ENCODE measurements at places on chromosomes 4 and X.
A peak's percentile ranks its signal among the peaks of the same experiment; 100 is the strongest.

DNA sequence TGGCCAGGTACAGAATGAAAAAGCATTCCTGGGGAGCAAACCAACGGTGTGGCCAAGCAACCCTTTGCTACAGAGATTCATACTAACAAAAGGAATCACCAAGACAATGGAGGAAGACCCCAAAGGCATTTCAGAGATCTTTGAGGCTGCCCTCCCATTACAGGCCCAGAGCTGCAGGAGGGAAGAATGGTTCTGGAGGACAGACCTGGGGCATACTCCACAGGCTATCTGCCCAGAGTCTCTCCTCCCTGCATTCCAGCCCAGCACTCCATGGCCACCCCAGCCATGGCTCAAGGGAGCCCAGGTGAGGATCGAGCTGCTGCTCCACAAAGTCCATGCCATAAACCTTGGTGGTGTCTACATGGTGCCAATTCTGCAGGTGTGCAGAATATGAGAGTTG lies 81.9 kb downstream of the ATP11C start:
- no peak for DNase-seq

- peak; percentile 10 for DNase-seq
Observed at GRCh38 chr4:97984545-97985131, 158.6 kb downstream of the STPG2 start.

DNA sequence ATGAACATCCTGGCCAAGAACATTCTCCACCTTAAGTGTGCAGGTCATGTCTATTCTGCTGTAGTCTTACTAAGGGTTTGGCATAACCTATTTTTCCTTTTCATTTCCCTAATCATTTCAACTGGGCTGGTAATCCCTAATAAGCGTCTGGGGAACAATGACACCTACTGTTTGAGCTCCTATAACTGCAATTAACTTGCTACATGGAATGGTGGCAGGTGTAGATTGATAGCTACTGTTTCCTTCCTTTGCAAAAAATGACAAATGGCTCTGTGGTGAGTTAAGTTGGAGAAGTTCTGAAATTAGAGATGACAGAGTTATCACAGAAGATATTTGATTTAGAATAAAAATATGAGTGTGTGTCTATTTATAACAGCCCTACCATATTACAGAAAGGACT lies 104.5 kb upstream of the NAP1L5 start:
- no peak for DNase-seq

GRCh38 chrX:68183612-68184214 lies 249.6 kb downstream of the OPHN1 start:
- peak; percentile 54 for DNase-seq

GRCh38 chr4:139950568-139950967 lies 203.4 kb downstream of the MAML3 start:
- DNase-seq, result peak; percentile 28

GRCh38 chrX:47649781-47650163 lies 591 bp downstream of the ELK1 start:
- no peak for DNase-seq

GRCh38 chrX:48933757-48934156 lies 14.9 kb upstream of the PIM2 start:
- DNase-seq, result no peak

- peak; percentile 59 for DNase-seq
Observed at GRCh38 chr4:139606579-139607501, 50.8 kb upstream of the SETD7 start.

GRCh38 chr4:156158747-156159146 lies 205.1 kb upstream of the CTSO start:
- no peak for DNase-seq

DNA sequence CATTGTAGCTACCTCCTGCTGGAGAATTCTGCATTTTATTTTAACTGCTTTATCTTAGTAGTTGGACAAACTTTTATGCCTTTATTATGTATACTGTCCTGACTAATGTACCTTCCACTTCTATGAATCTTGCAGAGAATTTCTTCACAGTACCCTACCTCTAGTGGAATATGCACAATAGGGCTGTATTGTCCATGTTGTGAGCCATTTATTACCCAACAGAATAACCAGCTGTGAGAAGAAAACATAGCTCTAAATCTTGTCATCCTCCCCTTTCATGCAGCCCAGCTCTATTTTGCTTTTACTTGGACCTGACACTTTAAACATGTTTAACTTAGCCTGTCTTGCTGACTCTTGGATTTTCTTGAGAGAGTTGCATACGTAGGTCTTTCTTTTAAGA lies 56.2 kb downstream of the MCUB start:
- DNase-seq, result no peak

GRCh38 chr4:7026107-7026506 lies 17.1 kb upstream of the TADA2B start:
- DNase-seq, result no peak

DNA sequence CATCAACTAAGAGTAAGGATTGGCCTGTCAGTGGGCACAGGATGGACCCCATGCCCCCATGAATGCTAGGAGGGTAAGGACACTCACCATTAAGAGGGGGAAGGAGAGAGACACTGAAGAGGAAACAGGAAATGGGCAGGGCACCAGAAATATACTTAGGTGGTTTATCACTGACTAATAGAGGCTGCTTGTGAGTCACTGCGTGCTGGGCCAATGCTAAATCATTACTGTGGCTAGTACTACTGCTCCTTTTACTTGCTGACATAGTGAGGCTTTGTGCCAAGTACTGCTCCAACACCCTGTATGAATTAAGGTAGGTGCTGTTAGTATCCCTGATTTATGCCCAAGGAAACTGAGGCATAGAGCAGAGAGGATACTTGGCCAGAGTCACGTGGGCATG lies 130.4 kb upstream of the FRMPD4 start:
- peak; percentile 67 for DNase-seq

- no peak for DNase-seq
Observed at GRCh38 chrX:24339911-24340310, 20.5 kb upstream of the SUPT20HL1 start.

- no peak for DNase-seq
Observed at GRCh38 chr4:102842367-102842766, 15.0 kb upstream of the UBE2D3 start.

- DNase-seq, result no peak
Observed at GRCh38 chrX:97605271-97605670, 721.6 kb downstream of the RPA4 start.

DNA sequence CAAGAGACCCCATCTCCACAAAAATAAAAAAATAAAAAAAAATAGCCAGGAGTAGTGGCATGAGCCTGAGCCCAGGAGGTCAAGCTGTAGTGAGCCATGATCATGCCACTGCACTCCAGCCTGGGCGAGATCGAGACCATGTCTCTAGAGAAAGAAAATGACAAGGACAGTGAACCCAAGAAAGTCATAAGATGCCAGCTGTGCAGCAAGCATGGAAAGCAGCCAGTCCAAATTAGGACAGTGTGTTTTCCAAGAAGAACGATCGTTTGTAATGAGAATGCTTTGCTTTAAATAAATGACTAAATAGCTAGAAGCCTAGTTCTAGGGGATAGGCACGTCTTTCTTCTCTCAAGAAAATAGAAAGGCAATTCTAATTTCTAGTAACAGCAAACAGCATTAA lies 58.4 kb upstream of the MSANTD1 start:
- DNase-seq, result no peak

DNA sequence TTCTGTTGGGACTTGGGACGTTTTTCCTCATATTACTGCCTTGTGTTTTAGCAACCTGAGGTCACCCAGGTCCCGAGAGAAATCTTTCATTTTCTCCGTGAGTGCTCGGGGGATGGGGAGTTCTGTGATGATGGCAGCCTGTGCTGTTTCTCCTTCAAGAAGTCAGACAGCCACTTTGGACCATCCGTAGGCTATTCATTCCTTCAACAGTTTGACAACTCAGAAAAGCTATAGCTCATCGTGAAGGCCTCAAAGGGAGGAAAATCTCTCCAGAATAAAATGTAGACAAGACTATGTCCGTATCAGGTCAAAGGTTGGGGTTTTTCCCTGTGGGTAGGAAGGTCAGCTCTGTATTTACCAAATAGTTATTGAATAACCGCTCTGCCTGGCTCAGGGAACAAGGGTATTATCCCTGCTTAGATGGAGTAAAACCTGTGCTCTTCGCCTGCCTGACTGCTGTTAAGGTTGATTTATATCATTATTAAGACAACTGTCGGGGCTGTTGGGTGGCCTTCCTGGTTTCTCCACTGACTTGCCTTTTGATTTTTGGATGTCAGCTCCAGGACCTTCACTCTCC lies 36.6 kb downstream of the FAM114A1 start:
- DNase-seq, result no peak

GRCh38 chr4:1408418-1408817 lies 2.2 kb upstream of the NKX1-1 start:
- no peak for DNase-seq

DNA sequence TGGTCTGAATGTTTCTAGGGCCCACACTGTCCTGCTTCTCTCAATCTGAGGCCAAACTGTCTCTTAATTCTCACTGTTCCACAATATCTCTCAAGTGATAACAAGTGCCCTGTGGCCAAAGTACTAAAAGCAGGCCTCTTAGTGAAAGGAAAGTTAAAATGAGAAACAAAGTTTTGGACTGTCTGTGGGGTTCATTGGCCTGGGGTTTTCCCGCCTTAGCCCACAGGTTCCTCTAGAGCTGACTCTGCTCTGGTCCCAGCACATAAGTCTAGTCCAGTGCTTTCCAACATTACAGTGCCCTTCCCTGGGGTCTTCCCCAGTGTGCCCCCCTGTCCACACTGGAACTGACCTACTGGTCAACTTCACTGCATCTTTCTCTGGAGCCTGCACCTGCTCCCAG lies 6.3 kb downstream of the MAGEB1 start:
- no peak for DNase-seq

DNA sequence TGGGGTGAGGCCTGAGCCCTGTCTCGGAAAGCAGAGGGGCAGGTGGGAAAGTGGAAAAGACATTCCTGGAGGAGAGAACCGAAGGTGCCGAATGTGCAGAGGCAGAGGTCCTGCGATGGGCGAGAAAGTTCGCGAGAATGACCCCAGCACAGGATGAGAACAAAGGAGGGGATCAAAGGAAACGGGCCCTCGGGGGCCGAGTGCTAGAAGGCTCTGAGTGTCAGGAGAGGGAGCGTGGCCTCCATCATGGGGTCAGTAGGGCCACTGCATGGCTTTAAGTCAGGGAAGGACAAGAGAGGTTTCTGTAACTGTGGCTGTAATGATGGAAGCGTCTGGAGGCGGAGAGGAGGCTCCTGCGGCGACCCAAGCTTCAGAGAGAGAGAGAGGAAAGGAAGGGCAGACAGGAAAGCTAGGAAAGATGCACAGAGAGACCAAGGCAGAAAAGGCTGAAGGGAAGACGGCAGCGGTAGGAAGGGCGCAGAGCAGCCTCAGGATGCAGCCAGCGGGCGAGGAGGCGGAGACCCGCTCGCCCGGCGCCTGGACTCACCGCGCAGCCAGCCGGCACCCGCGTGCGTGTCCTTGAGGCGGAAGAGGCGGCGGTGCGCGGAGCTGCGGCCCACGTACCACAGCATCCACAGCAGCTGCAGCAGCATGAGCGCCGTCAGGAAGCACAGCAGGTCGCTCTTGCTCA lies 669 bp downstream of the OTOP1 start:
- DNase-seq, result no peak

DNA sequence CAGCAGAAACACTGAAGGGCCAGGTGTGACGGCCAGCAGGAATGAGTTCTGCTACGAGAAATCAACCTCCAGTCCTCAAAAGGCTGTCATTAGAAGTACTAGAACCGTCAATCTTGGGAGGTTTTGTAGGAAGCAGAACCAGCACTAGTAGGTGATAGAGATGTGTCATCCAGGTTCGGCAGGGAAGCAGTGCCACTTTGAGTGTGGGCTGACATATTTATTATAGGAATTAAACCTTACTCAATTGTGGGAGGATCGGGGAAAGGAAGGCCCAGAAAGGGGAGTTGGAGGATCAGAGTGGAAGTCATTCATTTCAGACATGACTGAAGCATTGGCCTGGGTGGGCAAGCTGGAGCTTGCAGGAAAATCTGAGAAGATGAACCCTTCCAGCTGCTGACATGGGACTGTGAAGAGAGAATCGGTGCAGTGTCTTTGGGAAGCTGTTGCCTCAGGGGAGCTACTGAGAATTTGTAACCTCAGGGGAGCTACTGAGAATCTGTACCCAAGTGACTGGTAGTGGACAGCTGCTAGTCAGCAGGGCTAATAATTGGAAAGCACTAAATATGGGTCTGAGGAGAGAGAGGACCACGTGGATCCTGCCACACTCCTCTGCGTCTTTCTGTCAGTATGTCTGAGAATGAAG lies 177.4 kb downstream of the SPRY1 start:
- DNase-seq, result no peak

GRCh38 chrX:101931136-101931487 lies 715 bp downstream of the ZMAT1 start:
- no peak for DNase-seq

- no peak for DNase-seq
Observed at GRCh38 chrX:65866146-65866545, 173.7 kb downstream of the VSIG4 start.

GRCh38 chr4:167031534-167032156 lies 202.6 kb downstream of the SPOCK3 start:
- peak; percentile 55 for DNase-seq

DNA sequence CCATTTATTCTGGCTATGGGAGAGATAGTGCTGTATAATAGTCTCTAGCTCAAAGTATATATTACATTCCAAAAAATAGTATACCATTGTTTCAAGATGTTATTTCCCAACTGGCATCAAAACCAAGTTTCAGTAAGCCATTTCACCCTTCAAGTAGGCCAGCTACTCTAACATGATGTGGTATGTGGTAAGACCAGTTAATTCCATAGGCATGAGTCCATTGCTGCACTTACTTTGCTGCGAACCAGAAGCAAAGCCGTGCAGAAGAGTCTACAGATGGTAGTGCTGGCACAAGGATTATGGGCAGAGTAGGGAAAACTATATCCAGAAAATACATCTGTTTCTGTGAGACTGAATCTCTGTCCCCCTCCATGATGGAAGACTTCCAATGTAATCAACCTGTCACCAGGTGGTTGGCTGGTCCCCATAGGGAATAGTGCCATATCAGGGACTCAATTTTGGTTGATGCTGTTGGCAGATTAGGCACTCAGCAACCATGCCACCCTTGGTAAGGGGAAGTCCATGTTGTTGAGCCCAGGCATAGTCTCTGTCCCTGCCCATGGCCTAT lies 49.8 kb upstream of the HSD17B10 start:
- DNase-seq, result no peak

DNA sequence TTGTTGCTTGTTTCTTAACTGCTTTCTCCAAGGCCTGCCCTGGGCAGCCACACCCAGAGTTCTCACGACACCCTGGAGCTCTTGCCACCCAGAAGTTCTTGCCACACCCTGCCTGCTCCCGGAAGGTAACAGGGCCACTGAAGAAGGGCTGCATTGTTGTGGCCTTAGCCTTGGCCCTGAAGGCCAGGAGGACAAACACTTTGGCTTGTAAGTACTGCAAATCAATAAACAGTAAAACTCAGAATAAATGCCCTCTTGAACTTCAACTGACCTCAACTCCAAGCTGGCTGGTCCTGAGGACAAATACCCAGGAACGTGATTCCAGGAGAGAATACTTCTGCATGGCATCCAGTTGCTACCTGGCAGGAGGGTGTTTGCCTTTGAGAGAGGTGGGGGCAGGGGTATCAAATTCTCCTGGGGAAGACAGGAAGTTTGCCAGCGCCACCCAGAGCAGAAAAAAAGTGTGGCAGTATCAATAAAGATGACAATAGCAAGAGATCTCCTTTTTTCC lies 54.1 kb downstream of the TLR10 start:
- no peak for DNase-seq

- DNase-seq, result peak; percentile 56
Observed at GRCh38 chr4:164731827-164732474, 22.0 kb upstream of the SMIM31 start.

Data from fibroblast of pulmonary artery (primary cell).